ENCODE measurements at places on chromosomes 2 and 18.

DNA sequence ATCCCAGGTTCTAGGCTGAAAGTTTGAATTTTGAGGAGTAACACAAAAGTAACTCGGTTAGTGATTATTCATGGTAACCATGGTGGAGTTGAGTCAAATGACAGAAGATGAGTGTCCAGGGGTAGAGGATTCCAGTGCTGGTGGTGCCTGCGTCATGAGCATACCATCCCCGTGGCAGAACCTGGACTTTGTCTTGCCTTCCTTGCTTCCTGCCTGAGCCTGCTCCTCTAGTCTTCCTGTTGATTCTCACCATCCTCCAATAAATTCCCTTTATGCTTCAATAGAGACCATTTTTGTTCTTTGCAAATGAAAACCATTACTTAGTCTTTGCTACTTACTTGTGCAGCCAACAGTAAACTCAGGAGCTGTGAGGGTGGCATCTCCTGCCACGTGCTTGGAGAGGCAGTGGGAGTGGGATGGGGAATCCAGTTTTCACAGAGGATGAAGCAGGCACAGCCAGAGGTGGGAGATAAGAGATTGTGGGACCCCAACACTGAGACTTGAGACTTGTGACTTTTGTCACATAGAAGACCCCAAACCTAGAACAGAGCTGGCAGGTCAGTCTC, 4.1 kb upstream of the YES1 start:
- no peak for DNase-seq

DNA sequence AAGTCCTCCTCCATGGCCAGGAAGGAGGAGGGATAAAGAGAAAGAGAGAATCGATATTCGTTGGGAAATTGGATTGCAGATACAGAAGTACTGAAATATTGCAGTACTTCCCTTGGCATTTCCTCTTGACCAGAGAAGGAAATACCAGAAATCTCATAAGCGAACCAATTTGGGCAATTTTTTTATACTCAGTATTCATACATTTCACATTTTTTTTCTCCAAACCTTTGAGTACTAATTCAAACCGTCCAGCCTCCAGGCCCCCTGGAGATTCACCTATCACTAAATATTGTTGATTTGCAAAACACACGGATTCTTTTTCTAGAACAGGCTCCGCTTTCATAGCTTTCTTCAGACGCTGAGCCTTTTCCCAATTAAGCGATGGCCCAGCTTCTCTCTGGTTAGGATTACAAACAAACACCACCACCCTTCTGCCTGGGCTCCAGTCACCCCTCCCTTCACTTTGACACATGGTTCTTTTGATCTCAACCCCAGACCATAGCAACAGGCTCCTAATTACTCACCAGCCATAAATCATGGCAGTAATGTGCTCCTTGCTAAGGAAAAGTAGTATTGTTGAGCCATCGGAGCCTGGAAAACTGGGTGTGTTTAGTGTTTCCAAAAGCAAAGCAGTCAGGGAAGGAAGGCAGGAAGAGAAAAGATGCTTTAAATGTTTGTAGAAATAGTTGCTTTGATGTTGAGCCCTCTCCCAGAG, 138.4 kb upstream of the CCDC68 start:
- peak; percentile 32 for DNase-seq

DNA sequence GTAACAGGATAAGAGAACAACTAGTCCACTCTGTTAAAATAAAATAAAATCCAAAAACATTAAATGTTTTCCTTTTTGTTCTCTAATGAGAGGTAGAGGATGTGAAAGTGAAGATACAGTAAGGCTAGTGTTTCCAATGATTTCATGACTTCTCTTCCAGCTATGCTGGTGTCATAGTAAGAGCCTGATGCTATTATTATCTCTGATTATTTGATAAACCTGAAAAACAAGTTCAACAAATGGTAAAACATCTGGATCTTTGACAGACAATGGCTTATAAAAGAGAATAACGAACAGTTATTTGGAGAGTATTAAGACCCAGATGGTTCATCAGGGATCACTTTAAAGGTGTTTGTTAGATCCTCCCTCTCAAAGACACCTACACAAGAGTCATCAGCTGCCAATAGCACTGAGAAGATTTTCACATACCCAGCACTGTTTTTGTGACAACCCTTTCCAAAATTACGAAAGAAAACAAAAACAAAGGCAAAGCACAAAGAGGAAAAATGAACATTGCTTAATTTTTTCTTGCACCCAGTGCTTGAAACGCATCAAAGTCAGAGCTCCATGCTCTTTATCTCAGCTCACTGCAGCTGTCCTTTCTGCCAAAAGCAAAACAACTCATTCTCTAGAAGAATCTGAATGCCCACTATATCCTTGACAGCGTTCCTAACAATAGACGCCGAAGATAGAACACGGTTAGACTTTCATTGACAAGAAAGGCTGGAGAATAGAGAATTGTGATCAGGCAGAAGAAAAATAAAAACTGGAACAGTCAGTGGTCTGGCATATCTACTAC, 168.6 kb downstream of the SLC8A1 start:
- no peak for DNase-seq

DNA sequence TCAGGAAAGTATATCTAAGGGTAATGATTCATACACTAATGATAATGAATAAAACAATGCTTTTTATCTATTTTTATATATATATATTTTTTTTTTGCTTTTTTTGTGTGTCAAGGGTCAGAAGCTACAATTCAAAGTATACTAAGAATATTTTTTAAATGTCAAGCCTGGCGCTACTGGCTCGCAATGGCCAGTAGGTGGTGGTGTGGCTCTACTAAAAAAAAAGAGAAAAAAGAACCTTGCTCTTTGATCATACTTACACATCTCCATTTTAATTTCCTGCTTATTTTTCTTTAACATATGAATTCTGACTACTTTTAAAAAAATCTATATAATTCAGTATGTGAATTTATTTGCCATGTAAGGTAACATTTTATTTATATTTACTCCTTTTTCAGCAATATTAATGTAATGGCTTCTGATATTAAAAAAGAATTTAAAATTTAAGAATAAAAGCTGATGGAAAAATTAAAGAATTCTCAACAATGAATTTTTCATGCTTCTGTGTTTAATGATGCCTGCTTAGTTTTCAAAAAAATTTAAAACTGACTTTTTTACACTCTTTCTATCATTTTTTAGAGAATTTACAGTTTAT, 232.9 kb downstream of the GULP1 start:
- DNase-seq, result peak; percentile 53

- no peak for DNase-seq
Observed at GRCh38 chr2:28063492-28063962, 173.0 kb downstream of the BABAM2 start.

- peak; percentile 89 for DNase-seq
Observed at GRCh38 chr18:6055711-6056110, 160.4 kb upstream of the TMEM200C start.

DNA sequence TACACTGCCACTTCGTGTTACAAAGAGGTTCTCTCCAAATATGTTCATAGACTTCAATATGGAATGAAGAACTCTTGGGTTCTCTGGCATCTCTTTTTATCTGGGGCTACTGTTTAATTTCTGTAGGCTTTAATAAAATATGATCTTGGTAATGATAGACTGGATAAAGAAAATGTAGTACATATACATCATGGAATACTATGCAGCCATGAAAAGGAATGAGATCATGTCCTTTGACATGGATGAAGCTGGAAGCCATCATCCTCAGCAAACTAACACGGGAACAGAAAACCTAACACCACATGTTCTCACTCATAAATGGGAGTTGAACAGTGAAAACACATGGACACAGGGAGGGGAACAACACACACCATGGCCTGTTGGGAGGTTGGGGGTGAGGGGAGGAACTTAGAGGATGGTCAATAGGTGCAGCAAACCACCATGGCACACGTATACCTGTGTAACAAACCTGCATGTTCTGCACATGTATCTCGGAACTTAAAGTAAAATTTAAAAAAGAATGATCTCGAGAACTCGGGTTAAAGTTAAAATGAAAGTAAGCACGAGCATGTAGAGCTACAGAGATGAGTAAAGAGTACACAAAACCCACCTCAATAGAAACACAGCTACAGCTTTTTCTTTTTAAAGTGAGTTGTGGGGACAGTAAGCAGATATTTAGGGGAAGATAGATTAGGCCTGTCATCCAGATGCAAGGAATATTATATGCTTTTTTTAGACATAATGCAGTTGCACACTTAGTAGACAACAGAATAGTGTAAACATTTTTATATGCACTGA, 102.3 kb downstream of the SGPP2 start:
- no peak for DNase-seq

DNA sequence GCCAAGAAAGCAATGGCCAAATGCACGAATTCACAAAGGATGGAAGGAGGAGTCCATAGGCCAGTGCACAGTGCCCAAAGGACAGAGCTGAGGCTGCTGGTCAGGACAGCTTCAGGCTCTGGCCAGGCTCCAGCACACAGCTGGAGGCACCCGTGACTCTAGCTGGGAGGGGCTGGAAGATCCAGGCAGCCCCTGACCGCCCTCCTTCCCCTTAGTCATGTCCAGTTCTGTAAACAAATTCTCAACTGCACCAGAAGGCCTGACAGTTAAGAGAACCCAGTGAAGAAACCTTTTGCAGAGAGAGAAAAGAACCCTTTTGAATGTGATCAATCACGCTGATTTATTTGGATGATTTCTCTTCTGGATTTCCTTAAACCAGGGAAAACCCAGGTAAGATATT, 7.7 kb upstream of the YWHAQ start:
- DNase-seq, result peak; percentile 84

DNA sequence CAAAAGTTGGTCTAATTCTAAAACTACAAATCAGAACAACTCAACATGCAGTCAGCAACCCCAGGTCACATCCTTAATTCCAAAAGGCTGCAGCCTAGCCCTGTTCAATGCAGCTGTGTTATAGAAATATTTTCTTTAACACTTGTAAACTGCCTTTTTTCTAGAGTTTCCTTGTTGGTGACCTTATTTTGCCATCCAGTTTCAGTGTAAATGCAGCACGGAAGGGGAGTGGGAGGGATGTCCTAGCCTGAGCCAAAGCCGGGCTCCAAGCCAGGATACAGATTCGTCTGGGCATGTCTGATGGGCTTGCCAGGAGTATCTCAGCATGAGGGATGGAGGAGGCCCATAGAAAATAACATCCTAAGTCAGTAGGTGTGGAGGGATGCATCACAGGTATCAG, 17.7 kb upstream of the SP3 start:
- no peak for DNase-seq

DNA sequence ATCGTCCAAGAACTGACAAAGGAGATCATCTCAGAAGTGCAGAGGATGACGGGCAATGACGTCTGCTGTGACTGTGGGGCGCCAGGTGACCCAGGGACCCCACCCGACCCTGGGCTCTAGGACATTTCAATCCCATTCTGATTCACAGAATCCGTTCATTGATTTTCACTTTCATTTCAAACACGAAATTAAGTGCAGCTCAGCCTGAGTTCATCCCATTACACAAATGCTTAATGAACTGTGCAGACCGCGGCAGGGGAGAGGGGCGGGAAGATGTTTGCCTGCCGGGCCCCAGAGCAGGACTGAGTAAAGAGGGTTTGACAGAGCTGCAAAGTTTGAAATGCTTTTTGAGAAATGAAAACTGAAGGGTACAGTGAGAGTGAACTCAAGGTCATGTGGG, 67.1 kb downstream of the ITGB1BP1 start:
- DNase-seq, result no peak

GRCh38 chr2:71668326-71669057, 215.1 kb downstream of the DYSF start:
- DNase-seq, result no peak

GRCh38 chr2:76684756-76685155, 837.4 kb downstream of the LRRTM4 start:
- no peak for DNase-seq

DNA sequence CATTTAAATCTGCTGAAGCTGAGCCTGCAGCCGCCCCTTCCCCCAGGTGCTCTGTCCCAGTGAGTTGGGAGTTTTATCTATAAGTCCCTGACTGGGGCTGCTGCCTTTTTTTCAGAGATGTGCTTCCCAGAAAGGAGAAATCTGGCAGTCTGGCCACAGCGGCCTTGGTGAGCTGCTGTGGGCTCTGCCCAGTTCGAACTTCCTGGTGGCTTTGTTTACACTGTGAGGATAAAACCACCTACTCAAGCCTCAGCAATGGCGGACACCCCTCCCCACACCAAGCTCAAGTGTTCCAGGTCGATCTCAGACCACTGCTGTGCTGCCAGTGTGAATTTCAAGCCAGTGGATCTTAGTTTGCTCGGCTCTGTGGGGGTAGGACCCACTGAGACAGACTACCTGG, 97.3 kb downstream of the ACAA2 start:
- no peak for DNase-seq

- no peak for DNase-seq
Observed at GRCh38 chr2:160308476-160308875, 108.4 kb upstream of the ITGB6 start.

DNA sequence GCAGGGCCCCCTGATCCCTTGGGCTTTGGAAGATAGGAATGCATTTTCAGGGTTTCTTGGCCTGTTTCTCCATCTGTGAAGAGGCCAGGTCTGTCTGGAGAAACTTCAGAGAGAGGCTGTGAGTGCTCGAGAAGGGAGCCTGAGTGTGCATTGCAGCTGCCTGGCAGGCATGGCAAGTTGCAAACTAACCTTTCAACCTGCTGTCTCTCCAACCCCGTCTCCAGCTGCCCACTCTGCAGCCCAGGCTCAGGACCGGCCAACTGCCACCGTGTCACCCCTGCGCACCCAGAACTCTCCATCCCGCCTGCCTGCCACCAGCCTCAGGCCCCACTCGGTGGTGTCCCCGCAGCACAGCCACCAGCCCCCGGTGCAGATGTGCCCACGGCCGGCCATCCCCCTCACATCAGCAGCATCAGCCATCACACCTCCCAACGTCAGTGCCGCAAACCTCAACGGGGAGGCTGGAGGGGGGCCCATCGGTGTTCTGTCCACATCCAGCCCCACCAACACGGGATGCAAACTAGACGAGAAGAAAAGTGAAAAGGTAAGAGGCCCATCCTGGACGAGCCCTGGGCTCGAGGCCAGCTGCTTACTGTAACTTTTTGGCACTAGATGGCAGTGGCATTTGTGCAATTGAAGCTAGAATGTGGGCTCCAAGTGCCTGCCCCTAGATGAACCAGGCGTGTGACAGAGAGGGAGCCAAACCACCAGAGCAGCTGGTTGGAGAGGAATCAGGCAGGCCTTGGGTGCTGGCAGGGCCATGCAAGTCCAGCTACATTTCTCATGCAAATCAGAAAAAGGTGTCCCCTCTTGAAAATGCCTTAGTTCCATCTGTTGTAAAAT, 164.6 kb downstream of the SEPTIN10 start:
- DNase-seq, result peak; percentile 41

DNA sequence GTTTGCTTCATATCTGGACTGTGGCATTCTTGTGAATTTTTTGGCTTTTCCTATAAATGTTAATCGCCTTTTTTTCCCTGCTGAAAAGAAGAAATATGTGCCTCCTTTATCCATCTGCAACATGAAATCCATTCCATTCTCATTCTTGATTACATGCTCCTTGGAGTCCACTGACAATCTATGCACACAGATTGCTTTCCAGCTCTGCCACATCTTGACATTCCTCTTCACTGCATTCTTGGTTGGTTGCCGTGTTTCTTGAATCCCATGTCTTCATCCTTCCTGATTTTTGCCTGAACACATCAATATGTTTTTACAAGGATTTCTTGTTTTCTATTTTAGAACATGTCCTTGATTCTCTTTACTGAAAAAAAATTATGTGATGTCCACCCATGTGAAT, 26.7 kb upstream of the BIRC6 start:
- DNase-seq, result no peak
